OCI-LY7 (cell line): ENCODE measurements at places on chromosomes 1 and 21.

- no peak for DNase-seq
These were observed 88.1 kb downstream of the CCDC30 start for GRCh38 chr1:42551180-42551579.

GRCh38 chr1:228393268-228393701 is 13.3 kb downstream of the TRIM11 start:
- peak; percentile 17 for DNase-seq

GRCh38 chr1:154220970-154221277 is 169 bp downstream of the UBAP2L start:
- DNase-seq = no peak

DNA sequence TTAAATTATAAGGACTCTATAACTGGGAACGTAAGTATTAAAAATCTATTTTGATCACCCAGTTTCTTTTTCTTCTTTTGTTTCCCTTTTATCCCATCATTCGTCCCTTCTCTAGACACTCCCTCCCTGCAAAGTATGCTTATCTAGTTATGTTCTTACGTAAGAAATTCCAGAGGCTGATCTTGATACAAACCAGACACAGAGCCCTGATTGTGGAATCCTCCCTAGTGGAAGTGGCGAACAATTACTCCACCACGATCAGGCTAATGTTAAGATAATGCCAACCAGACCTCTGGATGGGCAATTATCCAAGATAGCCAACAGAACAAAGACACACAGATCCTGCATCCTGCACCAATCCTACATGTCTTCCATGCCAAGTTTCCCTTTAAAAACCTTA is 1557.4 kb downstream of the PLA2G4A start:
- DNase-seq = no peak

- no peak for DNase-seq
These were observed 12.8 kb upstream of the KIF21B start for GRCh38 chr1:201036188-201036842.

GRCh38 chr21:37159053-37159776 is 86.2 kb downstream of the TTC3 start:
- DNase-seq = no peak

DNA sequence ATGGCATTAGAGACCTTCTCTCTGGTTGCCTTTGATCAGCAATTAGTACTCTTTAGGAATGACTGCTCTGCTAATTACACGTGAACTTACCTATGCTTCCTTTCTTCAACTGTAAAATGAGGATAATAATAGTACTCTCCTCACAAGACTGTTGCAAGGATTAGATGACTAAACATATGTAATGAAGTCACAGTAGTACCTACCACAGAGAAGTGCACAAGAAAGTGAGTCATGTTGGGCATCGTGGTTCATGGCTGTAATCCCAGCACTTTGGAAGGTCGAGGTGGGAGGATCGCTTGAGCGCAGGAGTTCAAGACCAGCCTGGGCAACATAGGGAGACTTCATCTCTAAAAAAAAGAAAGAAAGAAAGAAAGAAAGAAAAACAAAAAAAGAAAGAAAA is 68.1 kb upstream of the AK4 start:
- DNase-seq = no peak

GRCh38 chr1:214537219-214537618 is 14.2 kb downstream of the PTPN14 start:
- no peak for DNase-seq

GRCh38 chr1:17731460-17731859 is 23.7 kb upstream of the ACTL8 start:
- DNase-seq = no peak

- no peak for DNase-seq
These were observed 147.3 kb upstream of the VAMP3 start for GRCh38 chr1:7623842-7624241.

DNA sequence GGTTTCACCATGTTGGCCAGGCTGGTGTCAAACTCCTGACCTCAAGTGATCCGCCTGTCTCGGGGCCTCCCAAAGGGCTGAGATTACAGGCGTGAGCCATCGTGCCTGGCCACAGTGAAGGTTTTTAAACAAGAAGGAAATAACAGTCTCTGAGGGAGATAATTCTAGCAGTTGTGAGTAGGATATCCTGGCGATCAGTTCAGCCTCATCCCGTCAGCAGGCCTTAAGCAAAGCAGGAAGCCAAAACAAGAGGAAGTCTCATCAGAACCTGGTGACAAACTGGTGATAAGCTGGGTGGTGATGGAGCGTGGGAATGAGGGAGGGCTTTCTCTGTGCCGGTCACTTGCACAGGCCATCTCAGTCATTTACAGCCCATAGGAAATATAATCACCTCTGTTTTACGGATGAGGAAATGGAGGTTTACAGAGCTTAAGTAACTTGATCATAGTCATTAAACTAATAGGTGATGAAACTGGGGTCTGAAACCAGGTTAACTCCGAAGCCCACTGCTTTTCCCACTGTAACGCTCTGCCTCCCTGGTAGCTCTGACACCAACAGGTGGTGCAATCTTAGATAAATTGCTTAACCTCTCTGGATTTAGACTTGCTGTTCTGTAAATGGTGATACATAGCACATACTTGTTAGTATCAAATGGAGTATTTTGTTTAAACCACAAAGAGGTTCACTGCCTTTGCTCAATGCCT is 40.8 kb upstream of the A3GALT2 start:
- no peak for DNase-seq

- DNase-seq = peak; percentile 14
These were observed 8.6 kb downstream of the PRKACB start for GRCh38 chr1:84152649-84153056.

DNA sequence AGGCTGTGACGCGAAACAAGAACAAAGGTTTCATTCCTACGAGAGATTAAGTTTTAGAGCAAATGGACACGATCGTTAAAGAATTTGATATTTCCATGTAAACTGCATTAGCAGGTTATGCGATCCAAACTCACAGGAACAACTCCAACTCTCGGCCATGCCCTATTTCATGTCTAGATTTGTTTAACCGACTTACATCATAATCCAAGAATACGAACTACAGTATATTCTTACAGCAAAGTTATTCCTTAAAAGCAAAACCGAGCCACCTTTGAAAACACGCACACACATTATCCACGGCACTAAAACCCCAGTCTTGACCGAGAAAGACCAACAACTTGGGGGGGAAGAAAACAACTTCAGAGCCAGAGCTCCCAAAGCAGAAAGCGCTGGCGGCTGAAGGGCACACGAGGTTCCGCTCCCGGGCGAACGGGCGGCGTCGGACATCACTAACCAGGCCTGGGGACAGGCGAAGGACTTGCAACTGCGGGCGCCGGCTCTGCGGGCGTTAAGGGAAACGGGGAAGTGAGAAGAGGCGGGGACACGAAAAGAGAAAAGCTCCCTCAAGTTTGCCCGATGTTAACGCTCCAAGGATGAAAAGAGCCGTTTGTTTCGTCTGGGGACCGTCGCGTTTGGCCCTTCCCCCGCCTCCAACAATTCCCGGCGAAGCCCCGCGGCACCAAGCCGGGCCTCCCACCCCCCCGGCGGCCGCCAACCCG is 690 bp downstream of the B3GALNT2 start:
- peak; percentile 65 for DNase-seq

- no peak for DNase-seq
These were observed 28.6 kb upstream of the ZNF496 start for GRCh38 chr1:247360116-247360898.

GRCh38 chr1:165577707-165578106 is 33.9 kb downstream of the LRRC52 start:
- no peak for DNase-seq

GRCh38 chr1:53350853-53351767 is 23.2 kb upstream of the LRP8 start:
- DNase-seq = no peak

- no peak for DNase-seq
These were observed 9.1 kb downstream of the LDLRAD1 start for GRCh38 chr1:54008876-54009275.

GRCh38 chr1:207030522-207031009 is 2.0 kb downstream of the C1orf116 start:
- DNase-seq = no peak

- DNase-seq = no peak
These were observed 11.9 kb downstream of the SH2D2A start for GRCh38 chr1:156804572-156805243.

DNA sequence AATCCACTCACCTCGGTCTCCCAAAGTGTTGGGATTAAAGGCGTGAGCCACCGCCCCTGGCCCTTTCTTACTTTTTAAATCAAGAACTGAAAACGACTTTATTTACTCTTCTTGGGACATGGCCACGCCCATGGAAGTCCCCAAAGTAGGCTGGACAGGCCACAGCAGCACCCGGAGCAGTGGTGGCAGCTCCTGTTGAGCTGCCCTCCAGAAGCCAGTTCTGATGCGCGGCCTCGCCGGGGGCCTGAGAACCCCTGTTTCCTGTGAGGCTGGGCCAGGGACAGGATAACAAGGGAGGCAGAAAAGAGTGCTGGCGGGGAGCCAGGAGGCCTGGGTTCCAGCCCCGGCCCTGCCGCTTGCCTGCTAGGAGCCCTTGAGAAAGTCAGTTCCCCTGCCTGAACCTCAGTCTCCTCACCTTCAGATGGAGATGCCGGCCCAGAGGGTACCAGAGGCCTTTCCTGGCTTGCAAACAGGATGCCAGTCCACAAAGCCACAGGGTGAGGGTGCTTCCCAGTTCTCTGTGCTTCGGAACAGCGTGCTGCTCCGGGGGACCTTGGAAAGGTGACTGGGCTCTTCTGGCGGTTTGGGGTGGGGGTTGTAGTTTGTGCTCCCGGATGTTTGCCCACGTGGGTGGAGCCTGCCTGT is 59.4 kb downstream of the RUNX3 start:
- no peak for DNase-seq

DNA sequence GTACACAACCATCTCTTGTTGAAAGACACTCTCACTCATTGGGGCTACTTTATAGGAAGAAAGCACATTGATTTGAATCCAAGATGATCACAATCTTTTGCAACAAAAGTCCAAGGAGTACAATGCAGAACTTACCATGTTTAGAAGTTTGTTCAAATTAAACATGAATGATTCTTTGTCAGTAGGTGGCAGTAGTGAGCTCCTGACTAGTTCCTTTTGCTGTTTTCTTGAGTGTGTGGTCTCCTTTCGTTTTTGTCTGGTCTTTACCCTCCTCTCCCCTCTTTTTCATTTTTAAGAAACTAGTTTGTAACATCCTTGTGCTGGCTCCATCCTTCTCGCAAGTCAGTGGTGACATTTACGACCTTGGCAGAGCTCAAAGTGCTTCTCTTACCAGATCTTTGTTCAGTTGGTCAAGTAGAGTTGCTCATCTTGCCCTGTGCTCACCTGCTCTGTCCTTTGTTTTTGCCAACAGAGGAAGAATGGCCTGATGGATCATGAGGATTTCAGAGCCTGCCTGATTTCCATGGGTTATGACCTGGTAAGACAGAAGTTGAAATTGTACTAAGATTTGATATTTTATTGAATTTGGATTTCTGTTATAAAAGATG is 35.7 kb upstream of the MTR start:
- peak; percentile 66 for DNase-seq

DNA sequence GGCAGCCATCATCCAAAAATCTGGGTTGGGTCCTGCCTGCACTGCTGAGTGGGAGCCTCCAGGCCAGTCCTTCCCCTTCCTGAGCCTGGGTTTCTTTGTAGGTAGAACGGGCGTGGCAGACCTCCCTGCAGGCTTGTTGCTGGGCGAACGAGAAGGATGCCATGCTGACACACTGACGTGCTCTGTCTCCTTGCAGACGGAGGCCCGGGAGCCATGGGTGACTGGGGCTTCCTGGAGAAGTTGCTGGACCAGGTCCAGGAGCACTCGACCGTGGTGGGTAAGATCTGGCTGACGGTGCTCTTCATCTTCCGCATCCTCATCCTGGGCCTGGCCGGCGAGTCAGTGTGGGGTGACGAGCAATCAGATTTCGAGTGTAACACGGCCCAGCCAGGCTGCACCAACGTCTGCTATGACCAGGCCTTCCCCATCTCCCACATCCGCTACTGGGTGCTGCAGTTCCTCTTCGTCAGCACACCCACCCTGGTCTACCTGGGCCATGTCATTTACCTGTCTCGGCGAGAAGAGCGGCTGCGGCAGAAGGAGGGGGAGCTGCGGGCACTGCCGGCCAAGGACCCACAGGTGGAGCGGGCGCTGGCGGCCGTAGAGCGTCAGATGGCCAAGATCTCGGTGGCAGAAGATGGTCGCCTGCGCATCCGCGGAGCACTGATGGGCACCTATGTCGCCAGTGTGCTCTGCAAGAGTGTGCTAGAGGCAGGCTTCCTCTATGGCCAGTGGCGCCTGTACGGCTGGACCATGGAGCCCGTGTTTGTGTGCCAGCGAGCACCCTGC is 1.4 kb downstream of the GJA4 start:
- DNase-seq = no peak

DNA sequence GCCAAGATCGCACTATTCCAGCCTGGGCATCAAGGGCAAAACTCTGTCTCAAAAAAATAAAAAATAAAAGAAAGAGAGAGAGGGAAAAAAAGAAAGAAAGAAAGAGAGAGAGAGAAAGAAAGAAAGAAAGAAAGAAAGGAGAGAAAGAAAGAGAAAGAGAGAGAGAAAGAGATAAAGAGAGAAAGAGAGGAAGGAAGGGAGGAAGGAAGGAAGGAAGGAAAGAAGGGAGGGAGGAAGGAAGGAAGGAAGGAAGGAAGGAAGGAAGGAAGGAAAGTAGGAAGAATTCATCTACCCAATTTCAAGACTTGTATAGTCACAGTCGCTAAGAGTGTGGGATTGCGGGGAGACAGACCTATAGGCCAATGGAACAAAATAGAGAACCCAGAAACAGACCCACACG is 290.6 kb downstream of the NPHP4 start:
- DNase-seq = no peak

DNA sequence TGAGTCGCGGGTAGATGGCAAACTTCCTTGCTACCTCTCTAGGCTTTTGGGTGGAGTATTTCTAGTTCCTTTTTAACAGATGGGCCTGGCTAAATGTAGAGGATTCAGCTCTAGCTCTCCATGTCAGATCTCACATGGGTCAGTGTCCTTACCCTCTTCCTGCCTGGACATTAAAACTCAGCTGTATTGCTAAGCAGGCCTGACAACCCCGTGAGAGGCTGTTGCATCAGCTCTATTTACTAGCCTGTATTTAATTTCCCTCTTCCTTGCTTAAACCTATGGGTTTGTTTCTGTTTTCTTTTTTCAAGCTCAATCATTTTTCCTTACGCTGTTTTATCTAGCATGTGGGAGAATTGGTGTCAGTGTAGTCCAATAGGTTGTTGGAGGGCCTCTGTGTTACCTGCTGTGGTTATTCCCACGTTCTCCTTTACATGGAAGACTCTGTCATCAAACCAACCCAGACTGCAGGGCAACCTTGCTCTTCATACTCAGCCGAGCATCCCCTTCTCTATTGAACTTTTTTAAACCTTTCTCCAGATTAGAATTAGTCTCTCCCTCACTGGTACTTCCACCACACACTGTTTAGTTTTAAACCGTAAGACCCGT is 79.5 kb upstream of the BACH1 start:
- no peak for DNase-seq

DNA sequence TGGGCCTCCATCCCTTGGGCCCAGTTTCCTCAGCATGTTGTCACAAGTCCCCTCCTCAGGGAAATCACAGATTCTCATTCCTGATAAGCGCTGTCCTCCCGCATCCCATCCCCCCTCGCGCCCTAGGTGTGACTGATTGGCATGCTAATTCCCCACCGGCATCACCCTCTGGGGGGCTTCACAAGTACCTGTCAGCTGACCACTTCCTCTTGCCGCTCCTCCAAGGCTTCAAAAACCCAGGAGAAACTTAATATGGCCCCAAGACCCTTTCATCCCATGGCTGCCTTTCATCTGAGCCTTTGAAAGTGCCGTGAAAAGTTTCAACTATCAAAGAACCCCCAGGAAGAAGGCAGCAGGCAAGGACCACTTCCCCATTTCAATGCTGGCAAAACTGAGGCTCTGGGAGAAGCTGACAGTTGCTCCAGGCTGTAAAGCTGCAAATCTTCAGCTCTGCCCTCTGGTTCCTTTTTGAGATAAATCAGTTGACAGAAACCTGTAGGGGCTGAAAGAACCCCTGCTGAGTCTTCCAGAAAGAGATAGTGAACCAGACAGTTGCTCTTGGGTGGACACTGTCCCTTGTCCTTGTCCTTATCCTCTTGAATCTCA is 12.8 kb upstream of the MIXL1 start:
- DNase-seq = no peak
